ENCODE measurements at places on chromosomes 3 and 15. TPM values are rescaled to one million over a fixed set of nuclear protein-coding genes. Genes with fewer than 3 reads are reported as not detected.

Gene TMEM212
- polyA plus RNA-seq = not detected

Gene FSTL1
- not detected for polyA plus RNA-seq

Gene INSYN1
- polyA plus RNA-seq = not detected

Gene POPDC2
- polyA plus RNA-seq = 3.9 TPM

Gene CEP70
- polyA plus RNA-seq = 12.0 TPM

- no peak overlapping the region for H3K4me3 ChIP-seq
- H3K4me1 ChIP-seq = no peaks in the 10 kb centered on the region
- H3K27me3 ChIP-seq = no peaks in the 10 kb centered on the region
- no peak overlapping the region for H3K27ac ChIP-seq
- no peaks in the 10 kb centered on the region for H3K36me3 ChIP-seq
- DNase-seq = no peak
Observed at GRCh38 chr3:17806201-17806600, 63.8 kb upstream of the TBC1D5 start.

DNA sequence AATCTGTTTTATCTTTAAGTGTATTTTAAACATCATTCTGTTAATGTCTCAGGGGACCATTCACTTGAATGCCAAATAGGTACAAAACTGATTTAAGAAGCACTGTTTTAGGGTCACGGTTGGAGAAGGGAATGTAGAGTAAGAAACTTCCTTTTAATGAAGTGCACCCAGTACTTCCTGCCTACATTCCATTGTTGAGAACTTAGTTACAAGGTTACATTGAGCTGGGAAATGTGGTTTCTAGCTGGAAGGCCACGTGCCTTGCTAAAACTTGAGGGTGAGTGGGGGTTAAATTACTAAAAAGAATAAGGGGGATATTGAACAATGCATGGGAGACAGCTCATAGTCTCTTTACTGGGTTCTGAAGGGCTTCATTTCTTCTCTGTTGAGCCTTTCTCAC lies 78.3 kb upstream of the TBC1D5 start:
- H3K27ac ChIP-seq = no peak overlapping the region
- DNase-seq = no peak
- no peak overlapping the region for H3K4me3 ChIP-seq
- H3K36me3 ChIP-seq = no peaks in the 10 kb centered on the region
- H3K27me3 ChIP-seq = no peaks in the 10 kb centered on the region

DNA sequence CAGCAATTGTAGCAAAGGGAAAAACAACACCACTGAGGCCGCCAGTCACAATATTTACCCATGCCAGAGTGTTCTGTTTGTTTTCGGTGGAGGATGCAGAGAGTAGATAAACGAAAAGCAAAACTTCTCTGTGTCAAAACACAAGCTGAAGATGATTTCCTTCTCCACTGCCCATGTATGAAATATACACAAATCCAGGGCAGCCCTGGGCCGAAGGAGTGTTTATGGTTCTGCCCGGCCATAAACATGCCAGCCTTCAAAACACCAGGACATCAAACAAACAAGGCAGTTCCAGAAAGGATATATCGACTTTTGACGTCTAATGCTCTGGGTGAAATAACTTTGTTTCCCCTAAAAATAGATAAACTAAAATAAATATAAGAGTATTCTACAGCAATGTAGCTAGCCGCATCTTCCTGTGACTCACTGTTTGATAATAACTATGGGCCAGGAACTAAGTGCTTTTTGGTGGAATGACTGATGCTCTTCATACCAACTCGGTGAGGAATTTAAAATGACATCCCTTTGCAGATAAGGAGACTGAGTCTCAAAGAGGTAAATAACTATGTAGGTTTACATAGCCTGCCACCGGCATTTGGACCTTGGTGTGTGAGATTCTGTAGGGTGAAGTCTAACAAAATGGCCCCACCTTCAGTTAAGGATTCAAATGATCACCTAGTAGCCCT lies 82.8 kb downstream of the MAGI1 start:
- no peak for DNase-seq
- no peaks in the 10 kb centered on the region for H3K4me1 ChIP-seq
- no peaks in the 10 kb centered on the region for H3K27me3 ChIP-seq
- H3K27ac ChIP-seq = no peak overlapping the region
- no peak overlapping the region for H3K4me3 ChIP-seq
- H3K36me3 ChIP-seq = no peaks in the 10 kb centered on the region

GRCh38 chr3:192229866-192230265 lies 497.5 kb downstream of the FGF12 start:
- DNase-seq = no peak
- H3K27ac ChIP-seq = no peak overlapping the region
- H3K36me3 ChIP-seq = no peaks in the 10 kb centered on the region
- H3K27me3 ChIP-seq = no peaks in the 10 kb centered on the region
- no peaks in the 10 kb centered on the region for H3K4me1 ChIP-seq

DNA sequence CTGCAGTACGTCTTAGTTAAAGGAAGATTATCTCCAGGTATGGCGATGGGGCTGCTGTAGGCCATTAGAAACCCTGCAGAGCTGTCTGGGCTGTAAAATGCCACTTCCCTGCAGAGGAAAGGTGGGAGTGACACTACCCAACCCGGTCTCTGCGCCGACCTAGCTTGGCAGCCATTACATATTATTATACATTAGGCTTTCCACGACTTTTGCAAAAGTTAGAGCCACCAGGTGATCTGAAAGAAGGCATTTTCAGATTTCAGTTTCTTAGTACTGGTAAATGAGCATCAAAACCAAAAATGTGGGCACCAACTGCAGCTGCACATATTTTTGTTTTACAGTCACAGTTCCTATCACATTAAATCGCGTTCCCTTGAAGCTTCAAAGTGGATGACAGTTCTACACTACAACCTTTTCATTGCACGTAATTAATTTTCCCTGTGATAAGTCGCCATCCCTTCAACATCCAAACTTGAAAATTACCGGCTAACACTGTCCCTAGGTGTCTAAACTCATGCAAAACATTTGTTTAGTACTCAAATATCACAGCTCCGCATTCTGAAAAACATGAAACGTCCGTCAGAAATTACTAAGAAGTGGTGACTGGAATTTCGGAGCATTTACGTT lies 81.4 kb upstream of the CHD2 start:
- peak overlapping the region; percentile 76 for H3K4me3 ChIP-seq
- no peaks in the 10 kb centered on the region for H3K27me3 ChIP-seq
- H3K36me3 ChIP-seq = no peaks in the 10 kb centered on the region
- H3K27ac ChIP-seq = peak overlapping the region; percentile 86

- no peak for DNase-seq
- no peak overlapping the region for H3K4me3 ChIP-seq
- H3K27me3 ChIP-seq = no peaks in the 10 kb centered on the region
- no peaks in the 10 kb centered on the region for H3K4me1 ChIP-seq
Observed at GRCh38 chr3:112260563-112260962, 33.5 kb downstream of the SLC9C1 start.

DNA sequence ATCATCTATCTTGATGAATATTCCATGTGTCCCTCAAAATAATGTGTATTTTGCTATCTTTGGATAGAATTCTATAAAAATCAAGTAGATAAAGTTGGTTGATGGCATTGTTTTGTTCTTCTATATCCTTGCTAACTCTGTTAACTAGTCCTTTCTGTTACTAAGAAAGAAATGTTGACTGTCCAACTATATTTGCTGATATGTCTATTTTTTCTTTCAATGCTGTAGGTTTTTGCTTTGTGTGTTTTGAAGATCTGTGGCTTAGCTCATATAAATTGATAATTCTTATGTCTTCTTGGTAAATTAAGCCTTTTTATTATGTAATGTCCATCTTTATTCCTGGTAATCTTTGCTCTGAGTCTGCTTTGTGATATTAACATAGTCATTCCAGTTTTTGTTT lies 70.9 kb downstream of the SUCNR1 start:
- no peaks in the 10 kb centered on the region for H3K27me3 ChIP-seq
- no peaks in the 10 kb centered on the region for H3K36me3 ChIP-seq
- no peak overlapping the region for H3K27ac ChIP-seq
- DNase-seq = no peak
- no peaks in the 10 kb centered on the region for H3K4me1 ChIP-seq

DNA sequence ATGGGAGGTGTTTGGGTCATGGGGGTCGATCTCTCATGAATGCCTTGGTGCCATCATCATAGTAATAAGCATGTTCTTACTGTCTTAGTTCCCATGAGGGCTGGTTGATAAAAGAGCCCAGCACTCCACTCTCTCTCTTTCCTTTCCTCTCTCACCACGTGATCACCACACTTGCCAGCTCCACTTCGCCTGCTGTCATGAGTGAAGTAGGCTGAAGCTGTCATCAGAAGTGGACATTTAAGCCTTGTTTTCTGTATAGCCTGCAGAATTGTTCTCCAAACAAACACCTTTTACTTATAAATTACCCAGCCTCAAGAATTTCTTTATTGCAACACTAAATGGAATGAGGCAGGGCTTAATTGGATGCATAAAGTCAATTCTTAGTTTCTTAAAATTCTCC lies 6.1 kb downstream of the OR5H1 start:
- no peak overlapping the region for H3K4me3 ChIP-seq
- H3K27ac ChIP-seq = no peak overlapping the region
- DNase-seq = no peak
- no peaks in the 10 kb centered on the region for H3K27me3 ChIP-seq

- DNase-seq = no peak
- H3K27me3 ChIP-seq = no peaks in the 10 kb centered on the region
- H3K4me1 ChIP-seq = no peaks in the 10 kb centered on the region
- no peak overlapping the region for H3K27ac ChIP-seq
- H3K36me3 ChIP-seq = peaks cover 16% of the 10 kb centered on the region
Observed at GRCh38 chr3:194460566-194460965, 26.2 kb downstream of the ATP13A3 start.

GRCh38 chr3:150359381-150359780 lies 48.7 kb upstream of the TSC22D2 start:
- no peaks in the 10 kb centered on the region for H3K4me1 ChIP-seq
- H3K27me3 ChIP-seq = no peaks in the 10 kb centered on the region
- DNase-seq = no peak
- H3K4me3 ChIP-seq = no peak overlapping the region
- no peaks in the 10 kb centered on the region for H3K36me3 ChIP-seq

- no peak overlapping the region for H3K4me3 ChIP-seq
- no peaks in the 10 kb centered on the region for H3K36me3 ChIP-seq
- no peak for DNase-seq
- H3K27ac ChIP-seq = no peak overlapping the region
- no peaks in the 10 kb centered on the region for H3K4me1 ChIP-seq
Observed at GRCh38 chr3:160852856-160853255, 96.8 kb downstream of the PPM1L start.
